ENCODE measurements at places on chromosomes 3 and 15.

DNA sequence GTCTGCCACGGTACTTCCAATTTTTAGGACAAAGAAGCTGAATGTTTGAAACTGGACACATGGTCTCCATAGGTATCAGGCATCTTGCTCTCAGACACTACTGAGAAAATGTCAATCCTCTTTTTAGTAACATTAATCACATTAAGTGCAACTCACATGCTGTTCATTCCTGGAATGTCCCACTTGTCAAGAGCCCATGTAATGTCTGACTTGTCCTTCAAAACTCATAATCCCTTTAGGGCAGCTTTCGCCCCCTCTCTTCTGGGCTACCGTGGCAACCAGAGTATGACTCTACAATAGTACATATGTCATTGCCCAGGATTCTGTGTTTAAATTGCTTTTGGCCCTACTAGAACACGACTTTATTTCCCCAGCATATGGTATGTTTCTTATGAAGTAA is 12.3 kb downstream of the NUDT16 start:
- no peak for DNase-seq

GRCh38 chr3:38579551-38580449 is 69.7 kb downstream of the SCN5A start:
- no peak for DNase-seq

DNA sequence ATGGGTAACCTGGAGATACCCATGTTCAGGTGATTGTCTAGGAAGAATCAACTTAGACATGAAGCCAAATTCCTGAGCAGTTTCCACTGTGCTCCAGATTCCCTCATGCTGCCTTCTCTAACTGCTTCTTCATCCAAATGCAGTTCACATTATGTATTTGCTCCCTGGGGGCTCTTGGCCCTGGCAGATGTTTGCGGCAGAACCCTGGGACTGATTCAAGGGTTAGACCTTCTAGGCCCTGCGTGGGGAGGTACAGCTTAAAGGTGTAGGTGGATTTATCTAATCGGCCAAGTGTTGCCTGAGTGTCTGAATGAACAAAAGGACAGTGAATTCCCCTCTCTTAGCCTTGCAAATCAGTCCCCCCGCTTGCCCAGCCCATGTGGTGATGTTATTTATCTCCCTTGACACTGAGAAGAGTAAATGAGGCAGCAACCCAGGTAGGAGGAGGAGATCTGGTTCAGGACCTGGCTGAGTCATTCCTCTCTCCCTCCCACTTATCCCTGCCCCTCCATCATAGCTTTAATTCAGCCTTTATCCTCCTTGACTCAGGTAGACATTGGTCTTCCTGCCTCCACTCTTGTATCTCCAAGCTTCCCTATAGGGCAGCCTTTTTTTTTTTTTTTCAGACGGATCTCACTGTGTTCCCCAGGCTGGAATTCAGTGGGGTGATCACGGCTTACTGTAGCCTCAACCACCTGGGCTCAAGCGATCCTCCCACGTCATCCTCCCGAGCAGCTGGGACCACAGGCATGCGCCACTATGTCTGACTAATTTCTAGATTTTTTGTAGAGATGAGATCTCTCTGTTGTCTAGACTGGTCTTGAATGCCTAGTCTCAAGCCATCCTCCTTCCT is 54.8 kb downstream of the MAGEF1 start:
- DNase-seq, result no peak

GRCh38 chr3:190167936-190168680 is 47.4 kb upstream of the P3H2 start:
- DNase-seq, result no peak

- peak; percentile 4 for DNase-seq
These were observed 41.8 kb downstream of the IFT122 start for GRCh38 chr3:129481766-129482332.

DNA sequence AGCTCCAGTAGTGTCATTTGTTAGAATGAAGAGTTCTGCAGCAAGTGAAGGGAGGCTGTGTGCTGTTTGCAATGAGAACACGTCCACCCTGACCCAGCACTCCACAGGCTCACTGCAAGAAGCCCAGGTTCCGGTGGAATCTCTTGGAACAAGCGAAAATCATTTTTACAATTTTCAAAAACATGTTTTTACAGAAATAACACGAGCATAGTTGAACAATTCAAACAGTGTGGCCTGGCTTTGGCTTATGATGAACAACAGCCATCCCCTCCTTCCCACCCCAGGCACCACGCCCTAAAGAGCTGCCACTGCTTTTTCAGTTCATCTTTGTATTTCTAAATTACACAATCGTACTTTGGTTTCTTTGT is 59.5 kb upstream of the KY start:
- DNase-seq, result no peak

DNA sequence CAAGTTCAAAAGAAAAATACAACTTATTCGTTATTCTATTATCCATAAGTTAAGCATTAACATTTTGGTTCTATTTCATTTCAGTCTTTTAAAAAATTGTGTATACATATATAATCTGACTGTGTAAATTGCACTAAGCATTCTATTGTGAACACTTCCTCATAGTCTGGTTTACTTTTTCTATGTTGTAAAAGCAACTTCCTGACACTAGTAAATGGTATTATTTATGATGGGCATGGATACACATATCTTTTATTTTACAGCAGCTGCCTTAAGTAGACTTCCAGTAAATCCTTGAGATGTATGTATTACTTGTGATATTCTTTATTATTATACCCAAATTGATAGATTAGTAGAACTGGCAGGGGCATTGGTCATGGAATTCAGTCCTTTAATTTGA is 58.2 kb downstream of the FNDC3B start:
- no peak for DNase-seq

DNA sequence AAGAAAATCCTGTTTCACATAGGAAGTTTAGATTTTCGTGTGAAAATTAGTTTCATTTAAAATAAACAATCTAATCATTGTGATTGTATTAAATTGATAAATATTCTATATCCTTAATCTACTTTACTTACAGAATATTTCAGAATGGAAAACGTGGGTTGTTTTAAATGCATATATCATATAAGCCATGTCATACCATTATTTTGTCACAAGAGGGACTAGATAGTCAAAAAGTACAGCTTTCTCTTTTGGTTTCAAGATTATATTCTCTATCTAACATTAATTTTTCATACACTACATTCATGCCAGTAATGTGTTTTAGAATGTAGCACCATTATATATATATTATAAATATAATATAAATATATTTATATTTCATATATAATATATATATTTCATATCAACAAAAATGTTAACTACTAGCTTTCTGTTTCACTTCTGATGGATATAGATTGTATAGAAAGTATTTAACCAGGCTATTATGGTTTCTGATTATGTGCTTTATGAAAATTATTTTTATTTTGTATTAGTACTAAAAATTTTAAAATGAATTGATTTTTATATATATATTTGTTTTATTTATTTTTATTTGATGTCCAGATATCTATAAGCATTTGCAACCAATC is 45.3 kb downstream of the OSTN start:
- no peak for DNase-seq

- no peak for DNase-seq
These were observed 18.4 kb upstream of the PIGZ start for GRCh38 chr3:196987022-196987421.

DNA sequence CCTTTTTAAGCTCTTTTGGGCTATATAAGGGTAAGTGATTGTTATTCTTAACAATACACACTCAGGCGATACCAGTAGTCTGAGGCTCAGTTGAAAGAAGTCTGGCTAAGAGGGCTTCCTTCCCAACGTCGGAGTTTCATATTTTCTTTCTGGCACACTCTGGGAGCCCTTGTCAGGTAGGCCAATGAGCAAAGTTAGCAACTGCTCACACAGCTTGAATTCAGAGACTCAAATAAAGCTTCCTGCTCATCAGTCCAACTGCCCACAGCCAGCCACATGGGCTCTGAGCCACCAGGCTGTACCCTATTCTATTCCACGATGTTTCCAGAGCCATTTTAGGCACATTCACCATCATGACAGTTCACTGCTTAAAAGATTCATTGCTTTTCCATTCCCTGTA is 155.1 kb upstream of the TBL1XR1 start:
- DNase-seq, result no peak

GRCh38 chr15:93459396-93459795 is 370.4 kb upstream of the RGMA start:
- DNase-seq, result no peak

DNA sequence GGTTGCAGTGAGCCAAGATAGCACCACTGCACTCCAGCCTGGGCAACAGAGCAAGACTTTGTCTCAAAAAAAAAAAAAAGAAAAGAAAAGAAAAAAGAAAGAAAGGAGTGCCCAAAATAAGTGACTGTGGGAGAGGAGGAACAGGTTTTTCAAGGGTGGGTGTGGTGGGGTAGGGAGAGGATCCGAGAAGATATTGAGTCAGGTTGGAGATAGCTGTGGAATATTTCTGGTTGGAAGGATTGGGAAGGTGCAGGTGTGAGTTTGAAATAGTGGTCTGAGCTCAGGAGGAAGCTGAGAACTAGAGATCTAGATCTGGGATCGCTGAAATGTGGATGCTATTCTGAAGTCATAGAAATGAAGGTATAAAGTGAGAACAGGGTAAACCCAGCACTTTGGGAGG is 7.8 kb downstream of the SCAMP2 start:
- DNase-seq, result no peak

DNA sequence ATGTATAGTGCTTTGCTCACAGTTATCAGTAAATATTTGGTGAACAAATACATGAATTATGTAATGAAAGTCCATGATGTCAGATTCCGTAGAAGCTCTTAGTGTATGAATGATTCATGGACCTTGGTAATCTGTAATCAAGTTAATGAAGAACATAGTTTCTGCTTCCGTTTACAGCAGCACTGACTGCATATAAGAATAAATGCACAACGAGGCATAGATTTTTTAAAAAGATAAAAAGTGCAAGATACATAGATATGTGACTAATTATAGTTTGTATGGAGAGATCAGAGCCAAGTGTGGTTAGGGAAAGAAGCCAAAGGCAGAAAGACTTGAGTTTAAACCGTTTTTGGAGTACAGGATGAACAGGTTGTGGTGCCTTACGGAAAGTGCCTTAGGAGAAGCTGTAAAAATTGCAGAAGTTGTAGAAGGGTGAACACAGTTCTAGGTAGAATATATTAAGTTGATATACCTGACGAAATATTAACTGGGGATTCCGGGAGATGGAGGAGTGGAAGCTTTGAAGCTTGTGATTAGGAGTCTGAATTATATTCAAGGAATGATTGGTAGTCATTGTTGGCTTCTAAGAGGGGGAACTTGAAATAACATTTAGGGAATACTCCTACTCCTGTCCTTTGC is 293.1 kb downstream of the NLGN1 start:
- no peak for DNase-seq

- DNase-seq, result no peak
These were observed 178.3 kb upstream of the PLSCR5 start for GRCh38 chr3:146783446-146783845.

GRCh38 chr3:129235344-129235917 is 14.0 kb upstream of the COPG1 start:
- DNase-seq, result no peak

GRCh38 chr15:67105065-67105951 is 39.9 kb downstream of the SMAD3 start:
- DNase-seq, result no peak

DNA sequence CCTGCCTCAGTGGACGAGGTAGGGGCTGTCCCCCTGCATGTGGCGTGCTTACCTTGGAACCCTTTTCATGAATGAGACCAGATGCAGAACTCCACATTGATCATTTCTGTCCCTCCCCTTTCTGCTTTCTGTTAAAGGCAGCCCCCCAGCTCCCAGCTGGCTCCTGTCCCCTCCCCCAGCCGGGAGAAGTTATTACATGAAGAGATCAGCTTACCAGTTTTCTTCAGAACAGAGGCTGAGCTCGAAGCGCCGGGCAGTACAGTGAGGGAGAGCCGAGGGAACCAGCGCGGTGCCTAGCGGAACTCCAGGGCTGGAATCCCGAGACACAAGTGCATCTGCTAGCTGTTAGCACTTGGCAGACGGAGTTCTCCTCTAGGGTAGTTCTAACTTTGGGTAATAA is 263.3 kb upstream of the NR2E3 start:
- no peak for DNase-seq

- DNase-seq, result no peak
These were observed 66.2 kb downstream of the RASA2 start for GRCh38 chr3:141553055-141553454.

DNA sequence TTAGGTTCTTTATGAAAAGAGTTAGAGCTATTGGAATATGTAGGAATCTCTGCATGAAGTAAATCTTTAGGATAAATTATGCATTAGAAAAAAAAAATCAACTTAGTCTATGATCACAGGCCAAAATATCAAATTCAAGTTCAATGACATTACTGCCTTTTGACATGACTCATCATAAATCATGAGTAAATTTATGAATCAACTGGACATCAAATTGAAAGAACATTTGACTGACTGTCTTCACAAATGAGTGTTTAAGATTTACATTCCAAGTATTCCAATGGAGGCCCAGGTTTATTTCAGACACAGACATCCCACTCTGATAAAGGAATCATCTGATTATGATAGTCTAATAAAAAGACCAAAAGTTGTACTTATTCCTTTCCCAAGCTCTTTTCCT is 192.8 kb upstream of the TTC14 start:
- no peak for DNase-seq

DNA sequence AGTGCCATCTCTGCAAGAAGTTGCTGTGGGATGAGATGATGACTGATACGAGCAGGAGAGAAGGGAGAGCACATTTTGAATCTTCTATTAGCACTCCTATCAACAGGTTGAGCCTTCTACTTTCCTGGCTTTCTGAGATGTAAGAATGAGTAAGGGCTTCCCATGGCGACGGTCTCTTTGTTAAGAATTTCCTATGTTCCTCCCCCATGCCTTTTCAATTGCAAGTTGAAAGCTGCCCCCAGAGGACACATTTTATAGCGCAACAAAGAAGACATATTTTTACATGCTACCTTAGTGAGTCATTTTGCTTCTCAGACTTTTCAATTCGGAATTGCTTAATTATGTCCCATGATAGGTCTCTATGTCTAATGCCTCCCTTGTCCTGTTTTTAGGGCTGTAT is 71.3 kb upstream of the LRTM1 start:
- no peak for DNase-seq

DNA sequence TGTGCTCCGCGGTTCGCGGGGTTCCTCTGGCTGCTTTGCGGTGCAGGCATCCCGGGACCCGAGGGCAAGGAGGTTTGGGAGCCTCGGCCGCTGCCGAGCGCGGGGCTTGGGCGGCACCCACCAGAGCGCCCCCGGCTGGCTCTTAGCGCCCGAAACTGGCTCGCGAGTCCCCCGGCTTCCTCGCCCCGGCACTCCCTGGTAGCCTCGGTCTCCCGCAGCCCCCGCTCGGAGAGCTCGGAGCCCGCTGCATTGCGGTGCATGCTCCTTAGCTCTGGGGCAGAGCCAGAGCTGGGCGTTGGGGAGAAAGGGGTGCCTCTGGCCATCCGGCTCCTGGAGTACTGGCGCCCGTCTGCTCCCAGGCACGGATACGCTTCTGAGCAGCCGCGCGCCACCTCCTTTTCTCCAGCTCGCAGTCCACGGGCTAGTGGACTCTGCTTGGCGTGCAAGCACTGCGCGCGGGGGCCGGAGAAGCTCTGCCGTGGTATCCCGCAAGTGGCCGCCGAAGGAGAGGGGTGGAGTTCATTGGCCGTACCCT is 753 bp downstream of the EPHB1 start:
- no peak for DNase-seq

- DNase-seq, result no peak
These were observed 171.0 kb downstream of the TLE3 start for GRCh38 chr15:69926721-69927120.
